Fibroblast of skin of left quadriceps (primary cell): ENCODE measurements at places on chromosomes 5 and 9.
A peak's percentile ranks its signal among the peaks of the same experiment; 100 is the strongest.

GRCh38 chr5:96048763-96049162 is 87.1 kb upstream of the ELL2 start:
- no peak for DNase-seq

DNA sequence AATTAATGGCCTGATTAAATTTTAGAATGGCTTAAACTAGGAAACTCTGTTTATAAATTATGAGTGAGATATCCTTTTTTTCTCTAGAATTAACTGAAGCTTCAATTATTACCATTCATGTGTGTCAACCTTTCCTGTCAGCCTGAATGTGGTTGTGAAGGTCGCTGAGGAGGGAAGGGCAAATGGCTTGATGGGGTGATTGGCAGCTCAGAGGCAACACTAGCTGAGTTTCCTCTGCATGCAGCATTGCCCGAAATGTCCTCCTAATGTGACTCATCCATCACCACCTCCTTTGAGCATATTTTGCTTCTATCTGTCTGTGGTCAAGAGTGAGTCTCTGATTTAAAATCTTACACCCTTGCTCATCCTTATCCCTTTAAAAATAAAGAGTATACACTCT is 281.9 kb downstream of the TENT4A start:
- DNase-seq: no peak

DNA sequence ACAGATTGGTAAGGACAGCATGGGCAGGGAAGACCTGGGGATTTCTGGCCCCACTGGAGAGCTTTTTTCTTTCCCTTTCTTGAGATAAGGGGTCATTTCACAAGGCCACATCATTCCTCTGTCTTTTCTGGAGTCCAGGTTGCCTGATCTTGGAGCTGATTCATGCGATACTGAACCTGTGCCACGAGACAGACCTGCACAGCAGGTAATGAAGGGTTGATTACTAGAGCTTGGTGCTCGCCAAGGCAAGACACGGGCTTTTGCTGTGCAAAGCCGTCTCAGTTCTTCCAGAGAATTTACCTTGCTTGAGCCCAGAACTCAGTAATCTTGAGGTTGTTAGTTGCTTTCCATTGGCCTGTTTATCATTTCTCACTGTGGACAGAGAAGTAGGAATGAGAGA is 39.2 kb downstream of the NUP188 start:
- DNase-seq: no peak

- no peak for DNase-seq
These were observed 210.6 kb downstream of the ATP10B start for GRCh38 chr5:160641405-160641804.

DNA sequence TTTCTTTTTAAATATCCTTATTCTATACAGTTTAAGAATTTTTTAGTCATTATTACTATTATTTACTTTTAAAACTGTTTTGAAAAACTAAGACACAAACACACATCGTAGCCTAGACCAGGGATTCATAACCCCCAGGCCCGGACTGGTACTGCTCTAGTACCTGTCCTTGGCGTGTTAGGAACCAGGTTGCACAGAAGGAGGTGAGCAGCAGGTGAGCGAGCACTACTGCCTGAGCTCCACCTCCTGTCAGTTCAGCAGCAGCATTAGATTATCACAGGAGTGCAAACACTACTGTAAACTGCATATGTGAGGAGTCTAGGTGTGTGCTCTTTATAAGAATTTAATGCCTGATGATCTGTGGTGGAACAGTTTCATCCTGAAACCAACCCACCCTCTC is 357.0 kb downstream of the PTPRD start:
- DNase-seq: no peak

- no peak for DNase-seq
These were observed 963 bp upstream of the CAST start for GRCh38 chr5:96660971-96661854.

DNA sequence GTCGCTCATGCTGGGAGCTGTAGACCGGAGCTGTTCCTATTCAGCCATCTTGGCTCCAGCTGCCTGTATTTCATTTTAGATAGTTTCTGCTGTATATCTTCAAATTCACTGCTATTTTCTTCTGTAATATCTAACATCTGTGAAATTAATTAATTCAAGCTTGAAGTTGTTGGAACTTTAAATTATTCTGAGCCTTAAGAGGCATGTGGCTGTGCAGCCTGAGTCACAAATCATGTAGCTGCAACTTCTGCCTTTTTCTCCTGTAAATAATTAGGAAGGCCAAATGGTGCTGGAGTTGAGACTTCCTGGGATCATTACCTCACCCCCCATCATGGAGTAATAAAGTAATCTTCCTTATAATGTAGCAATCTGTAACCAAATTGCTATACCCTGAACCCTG is 183.3 kb upstream of the PCSK5 start:
- peak; percentile 68 for DNase-seq

- no peak for DNase-seq
These were observed 20.9 kb downstream of the ENG start for GRCh38 chr9:127833555-127833954.

- DNase-seq: no peak
These were observed 74.8 kb upstream of the PJA2 start for GRCh38 chr5:109484597-109484996.

- DNase-seq: no peak
These were observed 255.1 kb downstream of the ZSWIM6 start for GRCh38 chr5:61587125-61587524.

DNA sequence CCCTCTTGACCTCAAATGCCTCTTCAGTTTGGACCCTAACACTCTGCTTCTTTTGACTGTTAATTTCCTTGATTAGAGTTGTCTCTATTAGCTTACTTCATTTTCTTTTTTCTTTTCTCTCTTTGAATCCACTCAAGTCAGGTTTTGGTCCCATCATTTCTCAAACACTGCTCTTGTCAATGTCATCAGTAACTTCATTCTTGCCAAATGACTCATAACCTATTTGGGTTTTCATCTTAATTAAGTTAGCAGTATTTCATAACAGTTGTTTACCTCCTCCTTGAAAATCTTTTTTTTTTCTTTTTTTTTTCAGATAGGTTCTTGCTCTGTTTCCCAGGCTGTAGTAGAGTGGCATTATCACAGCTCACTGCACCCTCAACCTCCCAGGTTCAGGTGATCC is 119.6 kb downstream of the PARP8 start:
- DNase-seq: no peak

DNA sequence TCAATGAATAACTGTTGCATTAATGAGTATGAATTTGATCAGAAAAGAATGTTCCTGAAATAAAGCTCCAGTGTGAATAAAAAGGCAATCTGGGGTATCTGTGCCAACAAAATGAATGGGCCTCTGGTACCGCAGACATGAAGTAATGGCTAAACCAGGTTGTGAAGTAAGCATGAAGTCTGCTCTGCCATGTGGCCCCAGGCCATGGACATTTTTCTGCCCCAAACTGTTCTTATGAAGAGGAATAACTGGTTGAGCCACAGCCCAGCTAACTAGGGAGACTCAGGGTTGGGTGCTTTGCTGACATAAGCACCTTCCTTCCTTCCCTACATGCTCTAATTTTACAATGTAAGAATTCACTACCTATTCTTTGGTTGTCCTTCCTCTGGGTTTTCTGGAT is 147.4 kb upstream of the LRRTM2 start:
- no peak for DNase-seq

DNA sequence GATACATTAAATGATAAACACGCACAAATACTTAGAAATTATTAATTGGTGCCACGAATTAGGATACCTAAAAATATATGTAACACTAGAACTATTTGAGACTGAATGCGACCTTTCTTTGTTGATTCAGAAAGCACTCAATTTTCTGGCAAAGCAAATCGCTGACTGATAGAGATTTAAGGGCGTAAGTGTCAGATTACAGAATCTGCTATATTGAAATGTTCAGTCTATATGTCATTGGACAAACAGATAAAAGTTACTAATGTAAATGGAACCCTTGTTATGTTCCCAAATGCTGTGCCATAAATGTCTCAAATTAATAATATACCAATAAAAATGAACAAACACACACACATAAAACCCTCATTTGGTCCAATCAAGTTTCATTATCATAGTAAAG is 137.9 kb downstream of the MPDZ start:
- no peak for DNase-seq

- DNase-seq: peak; percentile 87
These were observed 167.0 kb downstream of the CRB2 start for GRCh38 chr9:123523001-123523400.

- no peak for DNase-seq
These were observed 59.5 kb upstream of the GNE start for GRCh38 chr9:36317766-36318165.

- DNase-seq: peak; percentile 38
These were observed 33.8 kb downstream of the MFAP3 start for GRCh38 chr5:154072414-154073171.

- DNase-seq: no peak
These were observed 26.6 kb downstream of the GADD45G start for GRCh38 chr9:89631384-89631783.

- DNase-seq: no peak
These were observed 5.0 kb upstream of the TEX48 start for GRCh38 chr9:114687034-114687433.

DNA sequence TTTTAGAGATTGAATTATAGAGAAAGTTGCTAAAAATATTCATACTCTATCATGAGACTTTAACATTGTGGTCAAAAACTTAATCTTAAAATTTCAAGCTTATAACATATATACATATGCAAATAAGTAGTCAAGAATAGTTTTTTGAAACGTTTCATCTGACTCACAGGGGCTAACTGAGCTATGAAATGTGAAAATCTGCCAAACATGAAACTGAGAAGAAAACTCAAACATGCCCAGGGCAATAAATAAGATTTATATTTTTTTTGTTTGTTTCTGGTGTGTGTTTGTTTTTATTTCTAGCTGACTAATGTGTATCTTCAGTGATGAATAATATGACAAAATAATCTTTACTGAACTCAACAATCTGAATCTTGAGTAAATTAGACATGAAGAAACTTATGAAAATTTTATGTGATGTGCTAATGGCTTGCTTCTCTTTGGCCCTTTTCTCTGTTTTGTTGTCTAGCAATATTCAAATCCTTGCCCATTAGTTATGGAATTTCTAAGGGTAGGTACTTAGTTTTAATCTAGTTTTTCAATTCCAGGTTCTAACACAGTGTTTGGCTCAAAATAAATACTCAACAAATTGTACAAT is 99.9 kb downstream of the FAM174A start:
- DNase-seq: no peak

DNA sequence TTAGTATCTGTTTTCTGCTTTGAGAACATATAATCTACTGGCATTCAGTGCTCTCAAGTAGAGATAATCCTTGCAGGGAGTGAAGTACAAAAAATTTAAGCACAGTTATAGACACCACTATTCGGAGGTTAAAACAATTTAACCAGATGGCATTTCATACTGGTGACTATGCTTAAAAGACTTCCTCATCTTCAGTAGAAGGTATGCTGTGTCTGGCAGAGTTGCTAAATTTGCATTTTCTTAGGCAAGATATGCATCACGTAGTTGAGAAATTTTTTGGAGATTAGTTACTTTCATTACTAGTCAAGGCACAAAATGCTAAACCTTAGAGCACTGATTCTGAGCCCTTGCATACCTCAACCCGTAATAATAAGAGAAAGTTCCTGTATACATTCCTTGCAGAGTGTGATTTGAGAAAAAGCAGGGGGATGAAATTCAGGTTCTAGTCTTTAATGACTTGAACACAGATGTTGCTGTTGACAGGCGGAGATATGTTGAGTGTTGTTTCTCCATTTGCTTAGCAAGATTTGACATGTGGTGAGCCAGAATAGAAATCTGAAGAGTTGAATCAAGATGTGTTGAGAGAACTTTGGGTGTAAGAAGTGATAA is 70.8 kb upstream of the STARD4 start:
- peak; percentile 86 for DNase-seq

- no peak for DNase-seq
These were observed 55.5 kb downstream of the FAM81B start for GRCh38 chr5:95446560-95447221.

DNA sequence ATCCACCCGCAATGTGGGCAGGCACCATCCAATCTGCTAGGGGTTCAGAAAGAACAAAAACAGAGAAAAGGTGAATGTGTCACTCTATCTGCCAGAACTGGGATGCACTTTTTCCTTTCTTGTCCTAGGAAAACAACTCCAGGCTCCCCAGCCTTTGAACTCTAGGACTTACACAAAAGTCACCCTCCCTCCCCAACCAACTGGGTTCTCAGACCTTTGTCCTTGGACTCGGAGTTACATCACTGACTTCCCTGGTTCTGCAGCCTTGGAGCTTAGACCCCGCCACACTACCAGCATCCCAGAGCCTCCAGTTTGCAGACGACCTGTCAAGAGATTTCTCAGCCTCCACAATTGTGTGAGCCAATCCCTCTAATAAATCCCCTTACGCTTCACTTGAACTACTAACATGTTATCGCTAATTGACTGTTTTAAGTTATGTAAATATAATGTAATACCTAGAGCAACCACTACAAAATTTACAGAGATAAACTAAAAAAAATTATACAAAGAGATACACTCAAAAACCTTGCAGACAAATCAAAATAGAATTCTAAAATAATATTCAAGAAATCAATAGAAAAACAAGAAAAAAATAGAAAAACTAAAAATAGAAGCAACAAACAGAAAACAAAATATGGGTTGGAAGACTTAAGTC is 5.3 kb upstream of the UBLCP1 start:
- DNase-seq: no peak

DNA sequence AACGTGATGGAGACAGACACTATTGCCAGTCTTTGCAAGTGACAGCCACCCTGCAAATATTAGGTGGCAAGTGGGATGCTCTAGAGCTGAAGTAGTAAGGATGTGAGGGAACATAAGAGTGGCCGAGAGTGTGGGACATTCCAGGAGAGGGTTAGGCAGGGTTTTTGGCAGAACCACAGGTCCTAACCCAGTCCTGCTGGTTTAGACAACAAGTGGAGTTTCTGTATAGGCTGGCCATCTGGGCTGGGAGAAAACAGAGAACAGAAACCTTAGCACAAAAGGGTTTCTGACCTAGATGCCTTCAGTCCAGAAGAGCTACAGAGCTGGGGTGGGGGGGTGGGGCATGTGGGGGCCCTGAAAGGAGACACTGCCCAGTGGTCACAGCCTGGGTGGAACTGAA is 107.4 kb downstream of the TMEM174 start:
- DNase-seq: no peak

DNA sequence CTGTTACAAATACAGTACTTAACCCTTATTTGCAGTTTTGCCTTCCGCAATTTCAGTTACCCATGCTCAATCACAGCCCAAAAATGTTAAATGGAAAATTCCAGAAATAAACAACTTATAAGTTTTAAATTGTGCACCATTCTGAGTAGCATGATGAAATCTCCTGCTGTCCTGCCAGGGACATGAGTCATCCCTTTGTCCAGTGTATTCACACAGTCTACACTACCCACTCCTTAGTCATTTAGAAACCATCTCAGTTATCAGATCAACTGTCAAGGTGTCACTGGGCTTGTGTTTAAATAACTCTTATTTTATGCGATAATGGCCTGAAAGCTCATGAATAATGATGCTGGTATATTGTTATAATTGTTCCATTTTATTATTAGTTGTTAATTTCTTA is 95.8 kb downstream of the PLCXD3 start:
- peak; percentile 65 for DNase-seq

DNA sequence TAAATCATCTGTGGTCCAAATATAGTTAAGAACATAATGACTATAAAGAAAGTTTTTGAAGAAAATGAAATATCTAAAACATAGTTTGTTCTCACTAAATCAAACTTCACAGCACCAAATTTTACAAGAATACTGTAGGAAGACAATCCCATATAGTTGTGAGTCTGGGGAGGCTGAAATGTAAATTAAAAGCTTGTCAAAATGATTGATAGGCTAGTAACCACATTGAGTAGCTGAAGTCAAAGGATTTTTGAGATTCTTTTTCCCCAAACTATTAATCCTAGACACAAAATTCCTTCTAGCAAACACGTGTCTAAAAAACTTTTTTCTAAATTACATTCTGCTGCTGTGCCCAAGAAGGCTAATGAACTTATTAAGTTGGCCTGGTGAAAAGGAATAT is 13.0 kb downstream of the BHMT start:
- no peak for DNase-seq

- DNase-seq: no peak
These were observed 734.6 kb upstream of the PTPRD start for GRCh38 chr9:11347437-11347836.
